ENCODE measurements at places on chromosomes 7 and 10.

GRCh38 chr10:61721431-61721830 lies 58.7 kb downstream of the CABCOCO1 start:
- no peak for DNase-seq

DNA sequence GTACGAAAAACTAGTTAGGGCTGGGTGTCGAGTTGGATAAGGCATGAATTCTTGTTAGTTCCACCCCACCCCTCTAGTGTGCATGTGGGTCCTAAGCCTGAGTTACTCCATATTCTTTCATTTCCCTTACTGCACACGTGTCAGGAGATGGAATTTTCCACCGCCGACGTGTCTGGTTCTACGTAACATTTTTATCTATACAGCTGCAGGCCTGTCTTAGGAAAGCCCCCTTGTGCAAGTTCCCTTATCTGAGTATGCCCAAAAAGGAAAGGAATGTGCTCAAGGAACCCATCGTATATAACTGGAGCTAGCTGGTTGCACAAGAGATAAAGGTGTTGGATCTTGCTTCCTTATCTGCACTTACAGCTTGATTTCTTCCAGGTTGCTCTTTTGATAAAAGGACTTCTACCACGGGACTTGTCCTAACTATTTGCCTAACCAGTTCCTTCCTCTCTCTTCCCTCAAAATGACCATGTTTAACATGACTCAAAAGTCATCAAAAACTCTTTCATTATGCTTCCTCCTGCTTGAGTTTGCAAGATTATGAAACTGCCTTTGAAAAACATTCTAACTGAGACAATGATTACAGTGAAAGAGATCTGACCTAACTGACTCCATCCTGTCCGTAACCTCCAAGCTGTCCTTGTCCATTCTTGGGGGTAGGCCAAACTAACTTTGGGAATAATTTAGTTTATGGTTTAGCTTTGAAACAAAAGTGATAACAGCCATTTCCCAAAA lies 181.4 kb downstream of the AKR1D1 start:
- no peak for DNase-seq

DNA sequence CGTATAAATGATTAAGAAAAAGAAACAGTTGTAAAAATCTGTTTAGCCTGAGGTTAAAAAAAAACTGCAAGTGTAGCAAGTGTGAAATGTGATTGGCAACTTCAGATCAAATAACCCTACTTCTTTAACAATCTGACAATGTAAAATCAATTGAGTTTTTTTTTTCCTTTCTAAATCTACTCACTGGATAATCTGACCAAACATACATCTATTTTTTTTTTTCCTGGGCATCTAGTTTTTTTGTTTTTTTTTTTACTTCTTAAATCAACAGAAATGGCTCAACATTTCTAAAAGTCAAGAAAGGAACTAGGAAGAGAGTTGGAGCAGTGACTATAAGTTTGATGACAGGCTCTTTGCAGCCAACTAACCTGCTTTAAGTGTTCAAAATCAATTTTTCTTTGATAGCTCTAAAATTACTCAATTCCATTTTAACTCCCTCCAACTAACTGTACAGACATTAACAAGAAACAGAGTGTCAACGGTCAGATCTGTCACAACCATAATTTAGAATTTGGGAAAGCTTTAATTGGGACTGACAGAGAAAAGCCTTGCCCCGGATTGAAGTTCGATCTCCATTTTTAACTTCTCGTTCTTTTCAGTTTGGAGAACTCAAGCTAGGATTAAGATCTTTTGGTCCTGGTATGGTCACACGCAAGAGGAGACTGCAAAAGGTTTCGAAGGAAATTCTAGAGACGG lies 1.2 kb downstream of the ARL3 start:
- DNase-seq, result no peak

DNA sequence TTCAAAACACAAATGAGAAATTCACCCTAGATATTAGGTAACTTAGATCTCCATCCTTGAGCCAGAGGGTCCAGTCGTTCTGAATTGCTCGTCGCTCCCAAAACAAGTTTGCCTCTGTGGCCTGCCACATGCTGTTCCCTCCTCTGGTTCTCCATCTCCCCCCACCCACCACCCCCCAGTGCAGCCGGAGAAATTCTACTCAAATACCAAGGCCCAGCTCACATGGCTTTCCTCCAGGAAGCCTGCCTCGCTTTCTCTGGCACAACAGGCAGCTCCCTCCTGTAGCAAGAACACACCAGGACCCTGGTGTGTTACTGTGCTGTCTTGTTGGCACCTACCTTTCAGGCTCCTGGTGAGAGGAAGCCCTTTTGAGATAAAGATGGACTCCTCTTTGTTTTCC lies 52.7 kb upstream of the C10orf90 start:
- no peak for DNase-seq

- no peak for DNase-seq
Observed at GRCh38 chr10:50293513-50294313, 42.4 kb upstream of the ASAH2 start.

- no peak for DNase-seq
Observed at GRCh38 chr7:156055206-156055822, 243.1 kb upstream of the SHH start.

- DNase-seq, result no peak
Observed at GRCh38 chr7:75639886-75640190, 98.9 kb downstream of the HIP1 start.

DNA sequence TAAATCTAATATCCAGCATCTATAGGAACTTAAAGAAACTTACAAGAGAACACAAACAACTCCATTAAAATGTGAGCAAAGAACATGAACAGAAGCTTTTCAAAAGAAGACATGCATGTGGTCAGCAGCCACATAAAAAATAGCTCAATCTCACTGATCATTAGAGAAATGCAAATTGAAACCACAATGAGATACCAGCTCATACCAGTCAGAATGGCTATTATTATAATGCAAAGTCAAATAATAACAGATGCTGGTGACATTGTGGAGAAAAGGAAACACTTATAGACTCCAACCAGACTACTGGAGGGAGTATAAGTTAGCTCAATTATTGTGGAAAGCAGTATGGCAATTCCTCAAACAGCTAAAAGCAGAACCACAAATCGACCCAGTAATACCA lies 1314.5 kb downstream of the XPNPEP1 start:
- DNase-seq, result no peak

DNA sequence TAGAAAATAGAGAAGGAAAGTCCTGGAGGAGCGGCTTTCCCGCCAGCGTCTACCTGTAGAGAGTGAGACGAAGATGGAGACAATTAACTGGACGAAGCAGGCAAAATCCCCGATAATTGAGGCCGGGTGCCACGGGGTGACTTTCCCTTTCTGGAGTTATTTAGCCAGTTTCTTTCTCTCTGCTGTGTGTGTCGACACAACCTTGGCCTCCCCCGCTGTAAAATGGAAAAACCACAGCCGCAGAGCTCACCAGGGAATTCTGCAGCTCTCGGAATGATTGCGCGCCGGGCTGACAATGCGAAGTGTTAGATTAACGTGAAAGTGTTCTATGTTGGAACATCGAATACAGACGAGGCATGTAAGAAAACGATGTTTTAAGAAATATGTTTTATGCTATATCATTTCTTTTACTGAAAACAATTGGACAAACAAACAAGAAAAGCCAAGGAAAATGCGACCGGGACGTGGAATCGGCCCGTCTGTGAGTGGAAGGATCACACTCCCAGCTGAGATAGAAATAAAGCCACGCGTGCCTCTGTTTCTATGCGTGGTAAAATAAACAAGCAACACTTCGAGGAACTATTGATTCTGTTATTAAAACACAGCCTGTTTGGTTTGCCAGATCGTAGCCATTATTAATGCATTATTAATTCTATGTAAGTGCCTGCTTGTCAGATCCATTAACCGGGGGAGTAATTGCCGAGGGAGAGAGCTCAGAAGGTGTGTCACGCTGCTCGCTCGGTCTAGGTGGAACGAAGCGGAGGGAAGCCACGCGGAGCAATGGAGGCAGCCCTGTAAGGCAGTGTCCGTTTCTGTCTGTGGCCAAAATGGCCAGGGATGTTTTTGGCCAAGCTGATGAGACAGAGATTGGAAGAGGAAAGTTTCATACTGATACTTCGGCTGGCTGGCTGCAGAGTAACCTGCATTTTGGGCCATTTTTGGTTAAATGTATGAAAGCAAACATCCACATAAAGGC lies 129.4 kb downstream of the DNAJB6 start:
- no peak for DNase-seq

- no peak for DNase-seq
Observed at GRCh38 chr7:51223505-51223904, 93.1 kb downstream of the COBL start.

DNA sequence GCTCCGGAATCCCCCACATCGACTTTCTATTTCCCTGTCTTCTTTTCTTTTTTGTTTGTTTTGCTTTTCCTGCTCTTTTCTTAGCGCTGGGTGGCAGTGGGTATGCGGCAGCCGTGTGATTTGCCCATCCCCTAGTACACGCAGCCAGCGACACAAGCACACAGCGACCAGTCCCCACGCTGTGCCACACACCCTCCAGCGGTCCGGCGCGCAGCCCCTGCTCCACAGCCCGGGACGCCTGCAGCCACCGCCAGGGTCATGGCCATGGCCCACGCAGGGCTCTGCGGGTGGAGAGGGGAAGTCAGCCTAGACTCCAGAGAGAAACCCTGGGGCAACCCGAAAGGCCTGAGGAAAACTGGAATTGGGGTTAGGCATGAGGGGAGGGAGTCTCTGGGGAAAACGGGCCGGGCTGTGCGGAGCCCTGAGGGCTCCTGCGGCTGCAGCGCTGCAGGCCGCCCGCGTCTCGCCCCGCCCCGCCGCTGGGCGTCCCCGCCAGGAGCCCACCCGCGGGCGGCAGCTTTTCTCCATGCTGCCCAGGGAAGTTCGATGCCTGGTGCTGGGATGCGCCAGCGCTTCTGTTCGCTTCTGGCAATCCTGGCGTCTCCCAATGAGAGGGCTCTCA lies 2.5 kb downstream of the CHRM2 start:
- DNase-seq, result no peak

GRCh38 chr7:105102557-105103352 lies 88.8 kb downstream of the KMT2E start:
- DNase-seq, result no peak

DNA sequence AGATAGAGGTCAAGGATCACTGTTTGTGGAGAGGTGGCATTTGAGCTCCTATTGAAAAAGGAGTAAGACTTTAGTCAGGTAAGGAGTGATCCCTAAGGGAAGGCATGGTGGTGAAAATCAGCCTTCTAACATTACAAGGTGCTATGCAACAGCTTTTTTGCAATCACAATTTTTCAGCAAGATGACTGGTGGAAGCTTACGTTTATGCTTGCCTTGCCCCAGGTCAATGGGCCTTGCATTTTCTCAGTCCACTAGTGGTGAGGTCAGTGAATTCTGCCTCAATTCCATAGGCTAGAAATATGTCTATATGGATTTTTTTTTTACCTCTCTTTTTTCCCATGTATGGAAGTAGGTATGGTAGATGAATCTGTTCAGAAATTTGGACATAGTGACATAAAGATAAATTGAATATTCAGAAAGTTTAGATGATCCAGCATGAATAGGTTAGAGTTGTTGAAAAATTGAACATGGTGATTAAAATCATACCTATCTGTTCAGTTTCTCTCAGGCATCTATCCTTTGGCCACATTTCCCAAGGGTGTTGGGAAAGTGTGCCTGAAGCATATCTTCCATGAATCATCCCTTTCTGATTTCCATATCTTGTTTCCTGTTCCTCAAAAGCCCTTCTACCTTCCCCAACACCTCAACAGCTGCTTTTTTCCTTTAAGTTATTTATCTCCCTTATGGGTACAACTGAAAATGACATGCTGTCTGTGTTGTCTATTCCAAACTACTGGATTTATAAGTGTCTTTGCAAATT lies 71.9 kb upstream of the PTPRZ1 start:
- DNase-seq, result no peak

DNA sequence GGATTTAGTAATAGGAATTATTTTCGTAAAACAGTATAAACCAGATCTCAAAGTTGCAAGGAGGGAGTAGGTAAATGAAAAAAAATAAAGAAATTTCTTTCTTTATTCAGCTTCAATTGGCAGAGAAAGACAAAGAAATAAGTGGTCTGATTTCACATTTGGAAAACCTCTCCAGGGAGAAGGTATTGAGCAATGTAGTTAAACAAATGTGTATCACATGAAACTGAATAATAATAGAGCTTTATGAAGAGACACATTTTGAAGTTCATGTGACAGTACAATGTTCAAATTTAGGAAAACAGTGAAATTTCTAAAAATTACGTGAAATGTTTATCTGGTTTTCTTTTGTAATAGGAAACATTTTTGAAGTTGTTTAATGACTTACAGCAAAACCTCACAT lies 63.0 kb downstream of the TAX1BP1 start:
- DNase-seq, result no peak

- DNase-seq, result no peak
Observed at GRCh38 chr10:28823501-28824075, 146.3 kb downstream of the BAMBI start.

GRCh38 chr7:66206119-66206933 lies 1.2 kb downstream of the TPST1 start:
- DNase-seq, result no peak

GRCh38 chr10:32393911-32394310 lies 47.0 kb upstream of the EPC1 start:
- DNase-seq, result no peak

GRCh38 chr10:24009115-24009514 lies 199.8 kb upstream of the KIAA1217 start:
- DNase-seq, result no peak

GRCh38 chr7:90210981-90211380 lies 559 bp upstream of the STEAP2 start:
- DNase-seq, result no peak

- DNase-seq, result no peak
Observed at GRCh38 chr7:27917774-27918314, 177.9 kb downstream of the TAX1BP1 start.

Measured in stimulated activated CD8-positive, alpha-beta memory T cell treated with anti-CD3 and anti-CD28 coated beads, Interleukin-4, amount 100 ng/mL, for 4 hours (primary cell).